ENCODE measurements at places on chromosomes 5 and 9.

- no peak for DNase-seq
These were observed 11.4 kb upstream of the HAUS6 start for GRCh38 chr9:19113964-19114679.

GRCh38 chr5:106766916-106767315 is 903.8 kb downstream of the EFNA5 start:
- DNase-seq: no peak

- DNase-seq: peak; percentile 60
These were observed 111.3 kb downstream of the RXRA start for GRCh38 chr9:134437403-134438194.

DNA sequence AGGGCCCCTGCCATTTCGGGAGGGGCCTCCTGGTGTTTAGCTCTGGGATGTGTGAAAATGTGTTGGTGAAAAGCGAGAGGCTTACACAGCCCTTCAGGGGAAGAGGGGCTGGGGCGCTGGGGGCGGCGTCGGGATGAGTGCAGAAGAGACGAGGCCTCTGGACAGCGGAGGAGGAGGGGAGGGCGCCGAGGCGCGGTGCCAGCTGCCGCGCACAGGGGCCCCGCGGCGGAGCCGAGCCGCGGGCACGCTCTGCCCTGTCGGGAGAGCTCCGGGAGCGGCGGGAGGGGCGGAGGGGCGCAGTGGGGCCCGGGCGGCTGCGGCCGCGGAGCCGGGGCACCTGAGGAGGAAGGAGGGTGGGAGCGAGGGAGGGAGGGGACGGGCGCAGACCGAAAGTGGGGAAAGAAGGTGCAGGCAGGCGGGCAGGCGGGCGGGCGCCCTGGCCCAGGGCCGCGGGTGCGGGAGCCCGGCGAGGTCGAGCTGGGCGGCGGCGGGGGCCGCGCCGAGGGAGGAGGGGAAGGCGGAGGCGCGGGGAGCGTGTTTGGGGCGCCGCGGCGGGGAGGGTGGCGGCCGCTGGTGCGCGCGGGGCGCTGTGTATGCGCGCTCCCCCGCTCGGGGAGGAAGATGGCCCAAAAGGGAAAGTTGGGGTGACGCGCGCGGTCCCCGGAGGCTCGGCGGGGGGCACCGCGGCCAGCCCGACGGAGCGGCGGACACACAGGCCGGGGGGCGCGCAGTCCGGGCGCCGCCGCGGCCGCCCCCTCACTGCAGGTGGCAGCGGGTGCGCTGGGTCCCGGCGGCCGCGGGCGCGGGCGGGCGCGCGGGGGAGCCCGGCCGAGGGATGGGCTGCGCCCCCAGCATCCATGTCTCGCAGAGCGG is at the start of gene PDE8B:
PDE8B (plus strand) TSS at position 590 of the 873 bp plus-strand sequence; CDS start at position 836, 246 bp downstream.
- DNase-seq: no peak

- DNase-seq: no peak
These were observed 553.9 kb downstream of the PRR16 start for GRCh38 chr5:121018004-121018403.

- DNase-seq: peak; percentile 31
These were observed at the start of gene BSPRY for GRCh38 chr9:113349445-113350094. Gene BSPRY (plus strand): TSS chr9:113349541. CDS start chr9:113349580, 39 bp downstream.

GRCh38 chr5:173866243-173866857 is 21.8 kb upstream of the CPEB4 start:
- peak; percentile 37 for DNase-seq

DNA sequence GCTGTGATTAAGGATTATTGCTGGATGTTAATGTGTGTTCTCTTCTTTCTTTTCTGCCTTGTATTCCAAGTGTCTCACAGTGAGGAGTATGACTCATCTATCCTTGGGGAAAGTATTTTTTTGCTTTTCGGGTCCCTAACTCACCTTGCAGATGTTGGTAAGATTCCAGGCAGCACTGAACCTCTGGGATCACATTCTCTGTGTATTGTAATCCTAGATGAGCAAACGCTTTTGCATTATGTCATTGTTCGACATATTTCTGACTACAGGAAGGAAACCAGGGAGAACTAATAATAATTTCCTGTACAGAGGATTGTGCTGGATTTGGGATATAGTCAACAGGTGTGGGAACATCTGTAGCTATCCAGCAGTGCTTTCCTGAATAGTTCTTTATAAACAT is 246.1 kb upstream of the TUT7 start:
- no peak for DNase-seq

- no peak for DNase-seq
These were observed 67.1 kb downstream of the DAB2IP start for GRCh38 chr9:121718501-121718900.

DNA sequence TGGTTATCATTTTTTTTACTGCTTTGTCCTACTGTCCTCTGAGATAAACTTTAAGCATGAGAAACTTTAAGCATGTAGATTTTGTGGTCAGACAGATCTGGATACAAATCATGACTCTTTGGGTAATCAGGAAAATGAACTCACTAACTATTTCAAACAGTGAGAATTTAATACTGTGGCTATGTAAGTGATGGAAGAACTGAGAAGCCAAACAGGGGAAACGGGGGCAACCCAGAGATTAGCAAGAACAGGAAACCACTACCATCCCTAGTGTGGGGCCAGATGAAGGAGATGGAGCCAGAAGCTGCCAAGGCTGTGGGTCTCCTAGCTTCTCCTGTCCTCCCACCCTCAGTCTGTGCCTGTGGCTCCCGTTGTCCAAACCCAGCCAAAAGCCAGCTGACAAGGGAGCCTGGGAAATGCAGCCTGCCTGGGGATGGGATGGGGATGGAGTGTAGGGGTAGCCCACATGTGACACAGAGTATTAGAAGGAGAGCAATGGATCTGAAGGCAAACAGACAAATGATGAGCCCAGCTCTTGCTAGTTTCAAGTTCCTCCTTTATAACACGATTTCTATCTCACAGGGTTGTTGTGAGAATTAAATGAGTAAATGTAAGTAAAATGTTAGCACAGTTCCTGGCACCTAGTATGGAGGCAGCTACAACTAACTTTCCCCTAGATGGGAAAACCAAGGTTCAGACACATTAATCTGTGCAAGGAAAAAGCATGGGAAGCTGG is 27.7 kb upstream of the CDC23 start:
- DNase-seq: no peak
